NCI-H446 (cell line): ENCODE measurements at places on chromosomes 6 and 20.

- DNase-seq = no peak
Observed at GRCh38 chr20:46074006-46074405, 15.8 kb downstream of the NCOA5 start.

DNA sequence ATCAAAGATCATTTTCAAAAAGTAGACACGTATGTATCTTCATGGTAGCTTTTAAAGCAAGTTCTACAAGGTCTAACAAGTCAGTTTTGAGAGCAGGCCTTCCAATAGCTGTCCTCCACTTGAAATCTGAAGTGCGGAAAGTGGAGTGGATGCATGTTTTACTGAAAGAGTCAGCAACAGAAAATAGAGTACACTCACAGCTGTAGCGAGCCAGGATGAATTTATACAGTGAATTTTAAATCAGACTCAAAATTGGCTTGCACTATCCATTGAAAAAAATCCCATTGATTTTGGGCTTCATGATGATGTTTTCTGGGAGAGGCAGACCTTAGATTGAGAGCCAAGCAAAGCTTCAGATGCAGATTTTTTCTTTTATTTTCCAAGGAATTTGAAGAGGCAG lies 80.6 kb downstream of the GJA10 start:
- DNase-seq = no peak

GRCh38 chr6:117481278-117481925 lies 1.1 kb upstream of the DCBLD1 start:
- no peak for DNase-seq

- DNase-seq = no peak
Observed at GRCh38 chr6:14320332-14320731, 202.8 kb downstream of the CD83 start.

DNA sequence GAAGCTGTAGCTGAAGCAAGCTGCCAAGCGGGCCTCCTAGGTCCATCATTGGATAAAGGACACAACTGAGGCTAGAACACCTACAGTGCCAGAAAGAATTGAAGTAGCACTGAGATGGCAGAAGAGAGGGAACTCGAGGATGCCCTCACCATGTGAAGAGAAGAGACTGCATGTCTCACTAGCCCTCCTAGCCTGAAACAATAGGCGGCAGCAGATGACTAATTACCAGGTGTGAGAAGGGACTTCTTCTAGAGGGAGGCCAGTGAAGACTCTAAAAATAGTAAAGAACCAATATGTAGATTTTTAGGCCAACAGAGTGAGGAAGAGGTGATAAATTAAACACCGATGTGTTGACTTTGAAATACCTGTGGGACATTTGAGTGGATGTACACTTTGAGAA lies 50.3 kb downstream of the LGSN start:
- DNase-seq = no peak

- DNase-seq = peak; percentile 53
Observed at GRCh38 chr6:106070636-106071035, 15.5 kb upstream of the PRDM1 start.

GRCh38 chr20:45588800-45589199 lies 9.7 kb upstream of the WFDC8 start:
- DNase-seq = no peak

- DNase-seq = no peak
Observed at GRCh38 chr6:15301179-15302006, 55.5 kb downstream of the JARID2 start.

DNA sequence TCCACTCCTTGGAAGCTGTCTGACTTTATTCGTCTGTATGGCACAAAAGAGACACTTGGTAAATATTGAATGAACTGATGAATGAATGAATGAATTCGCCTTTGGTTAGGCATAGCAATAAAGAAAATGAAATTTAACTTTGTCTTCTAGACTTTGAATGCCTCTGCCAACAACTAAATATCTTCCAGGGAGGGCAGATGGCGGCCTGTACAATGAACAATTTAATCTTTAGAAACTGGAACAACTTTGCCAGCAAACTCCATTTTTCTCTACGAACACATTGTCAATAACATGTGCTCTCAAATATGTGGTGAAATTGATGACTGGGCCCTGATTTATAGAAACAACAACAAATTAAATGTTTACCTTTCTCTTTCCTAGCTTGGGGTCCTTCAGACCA lies 140.6 kb downstream of the ZNF217 start:
- no peak for DNase-seq

DNA sequence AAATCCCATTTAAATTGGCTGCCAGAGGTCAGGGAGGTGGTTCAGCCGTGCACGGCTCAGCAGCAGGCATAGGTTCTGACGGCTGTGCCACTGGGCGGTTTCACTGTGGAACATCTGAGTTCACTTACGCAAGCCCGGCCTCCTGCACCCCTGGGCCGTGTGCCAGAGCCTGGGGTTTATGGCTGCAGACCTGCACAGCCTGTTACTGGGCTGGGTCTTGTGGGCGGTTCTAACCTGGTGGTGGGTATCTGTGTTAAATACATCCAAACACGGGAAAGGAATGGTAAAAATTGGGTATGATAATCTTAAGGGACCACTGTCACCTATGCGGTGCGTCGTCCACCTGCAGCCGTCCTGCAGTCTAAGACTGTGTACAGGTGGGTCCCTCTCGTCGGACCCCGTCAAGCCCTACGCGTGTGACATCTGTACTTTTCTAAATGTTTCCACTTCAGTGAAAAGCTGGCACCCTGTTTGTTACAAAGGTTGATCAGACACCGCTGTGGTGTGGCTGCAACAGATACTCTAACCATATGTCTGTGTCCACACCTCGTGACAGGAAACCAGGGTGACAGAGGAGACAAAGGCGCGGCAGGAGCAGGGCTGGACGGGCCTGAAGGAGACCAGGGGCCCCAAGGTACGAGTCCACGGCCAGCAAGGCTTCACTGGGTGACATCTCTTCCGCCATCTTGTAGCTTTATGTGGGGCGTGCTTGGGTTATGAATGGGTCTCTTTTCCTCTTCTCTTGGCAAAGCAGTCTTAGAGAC lies 21.5 kb downstream of the COL9A3 start:
- DNase-seq = peak; percentile 35

- no peak for DNase-seq
Observed at GRCh38 chr6:159122453-159122852, 46.7 kb upstream of the FNDC1 start.

- DNase-seq = no peak
Observed at GRCh38 chr6:132322398-132322797, 78.9 kb downstream of the MOXD1 start.

DNA sequence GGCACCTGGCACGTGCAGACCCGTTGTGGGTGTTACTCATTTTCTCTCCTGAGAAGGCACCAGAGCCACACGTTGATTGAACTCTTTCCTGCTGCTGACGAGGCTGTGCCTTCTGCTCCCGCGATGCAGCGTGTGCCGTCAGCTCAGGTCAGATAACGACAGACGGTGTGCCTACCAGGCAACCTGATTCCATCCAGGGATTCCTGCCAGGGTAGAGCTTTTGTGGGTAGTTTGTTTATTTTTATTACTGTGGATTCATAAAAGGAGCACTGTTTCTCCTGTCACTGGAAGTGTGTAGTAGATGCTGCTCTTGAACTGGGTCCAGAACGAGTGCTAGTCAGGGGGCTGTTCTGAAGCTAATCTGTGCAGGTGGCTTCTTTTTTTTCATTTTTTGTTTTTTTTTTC lies 20.7 kb downstream of the PRPF6 start:
- no peak for DNase-seq

DNA sequence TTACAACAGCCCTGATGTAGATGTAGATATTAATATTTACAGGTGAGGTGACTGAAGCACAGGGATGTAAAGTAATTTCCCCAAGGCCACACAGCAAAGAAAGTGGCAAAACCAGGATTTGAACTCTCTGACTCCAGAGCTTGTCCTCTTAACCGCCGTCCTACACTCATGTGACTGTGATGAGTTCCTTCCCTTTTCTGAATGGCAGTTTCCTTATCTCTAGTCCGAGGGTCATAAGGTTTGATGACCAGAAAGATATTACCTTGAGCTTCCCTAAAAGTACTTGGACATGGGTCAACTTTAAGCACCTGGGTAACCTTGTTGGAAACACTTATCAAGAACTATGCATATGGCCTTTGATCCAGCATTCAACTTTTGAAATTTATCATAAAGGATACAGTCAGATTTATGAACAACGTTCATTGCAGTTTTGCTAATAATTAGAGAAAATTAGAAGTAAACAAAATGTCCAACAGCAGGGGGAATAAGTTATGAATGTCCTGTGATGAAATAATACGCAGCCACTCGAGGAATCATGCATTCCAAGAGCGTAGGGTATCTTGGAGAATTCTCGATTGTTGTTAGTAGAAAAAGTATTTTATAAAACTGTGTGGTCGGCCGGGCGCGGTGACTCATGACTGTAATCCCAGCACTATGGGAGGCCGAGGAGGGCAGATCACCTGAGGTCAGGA lies 2.3 kb upstream of the TLDC2 start:
- DNase-seq = no peak

DNA sequence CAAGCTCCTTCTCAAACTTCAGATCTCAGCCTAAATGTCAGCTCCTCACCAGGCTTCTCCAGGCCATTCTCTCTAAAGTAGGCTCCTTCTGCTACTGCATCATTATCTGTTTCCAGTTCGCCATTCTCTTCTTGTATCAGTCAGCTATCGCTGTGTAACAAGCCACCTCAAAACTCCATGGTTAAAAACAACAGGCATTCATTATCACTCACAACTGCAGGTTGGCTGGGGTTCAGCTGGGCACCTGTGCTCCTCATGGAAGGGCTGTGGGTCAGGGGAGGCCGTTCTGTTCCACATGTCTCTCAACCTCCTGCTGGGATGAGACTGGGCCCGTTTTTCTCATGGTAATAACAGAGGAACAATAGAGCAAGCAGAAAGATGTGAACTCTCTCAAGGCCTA lies 28.7 kb downstream of the PRND start:
- DNase-seq = no peak

DNA sequence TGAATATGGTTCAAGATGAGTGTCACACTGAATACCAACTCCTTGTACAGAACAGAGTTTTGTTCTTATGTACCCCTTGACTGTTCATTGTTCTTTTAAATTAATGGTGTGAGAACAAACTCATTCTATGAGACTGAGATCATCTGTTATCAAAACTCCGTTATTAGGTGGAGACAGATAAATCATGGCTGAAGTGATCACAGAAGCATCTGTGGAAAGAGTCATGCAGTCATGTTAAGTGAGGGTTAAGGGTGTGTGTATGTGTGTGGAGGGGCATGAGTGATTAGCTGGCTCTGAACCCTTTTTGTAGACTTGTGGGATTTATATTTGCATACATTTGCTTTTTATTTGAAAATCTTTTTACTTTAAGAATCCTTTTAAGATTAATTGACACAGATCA lies 24.7 kb downstream of the ADGRG6 start:
- no peak for DNase-seq

DNA sequence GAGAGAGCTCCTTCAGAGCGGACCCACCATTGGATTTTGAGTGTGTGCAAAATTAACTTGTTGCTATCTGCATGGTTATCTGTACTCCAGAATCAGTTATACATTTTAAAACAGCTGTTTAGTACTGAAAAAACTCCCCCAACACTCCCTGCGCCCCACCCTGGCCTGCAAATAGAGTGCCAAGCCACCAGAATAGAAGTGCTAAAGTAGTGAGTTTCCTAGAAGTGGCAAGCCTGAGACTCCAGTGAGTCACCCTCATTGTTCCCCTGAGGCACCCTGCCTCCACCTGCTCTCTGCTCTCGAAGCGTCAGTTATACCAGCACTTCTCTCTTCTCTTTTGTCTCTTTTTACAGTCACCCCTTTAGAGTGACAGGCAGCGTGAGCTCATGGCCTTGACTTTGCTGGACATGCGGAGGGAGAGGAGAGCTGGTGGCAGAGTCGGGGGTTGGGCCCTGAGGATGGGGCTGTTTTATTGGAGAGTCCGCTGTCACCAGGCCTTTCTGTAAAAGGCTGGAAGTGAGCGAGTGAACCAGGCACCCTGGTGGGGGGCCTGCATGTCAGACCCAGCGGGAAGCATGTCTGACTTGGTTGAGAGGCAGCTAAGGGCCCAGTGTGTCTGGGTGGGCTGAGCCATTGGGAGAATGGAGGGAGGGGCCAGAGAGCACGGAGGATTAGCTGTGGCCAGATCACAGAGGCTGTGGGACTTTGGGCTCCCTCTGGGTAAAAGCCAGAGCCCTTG lies 10.4 kb downstream of the IGF2R start:
- DNase-seq = no peak

DNA sequence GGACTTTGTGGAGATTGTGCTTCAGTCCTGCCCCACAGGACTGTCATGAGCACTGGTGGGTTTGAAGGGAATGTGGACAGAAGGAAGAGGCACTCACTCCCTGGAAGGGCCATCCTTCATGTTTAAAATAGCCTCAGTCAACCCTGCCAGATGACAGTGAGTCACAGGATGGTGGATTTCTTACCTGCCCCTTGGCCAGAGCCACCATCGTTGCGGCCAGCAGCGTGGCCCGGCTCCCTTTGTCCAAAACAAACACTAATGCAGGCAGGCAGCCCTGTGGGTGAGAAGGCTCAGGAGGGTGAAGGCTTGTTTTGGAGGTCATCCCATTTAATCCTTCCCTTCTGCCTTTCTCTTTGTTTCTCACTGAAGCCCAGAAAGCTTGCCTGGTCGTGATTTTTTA lies 422.7 kb downstream of the CD83 start:
- no peak for DNase-seq

GRCh38 chr6:39111280-39111679 lies 3.7 kb downstream of the SAYSD1 start:
- no peak for DNase-seq

- DNase-seq = no peak
Observed at GRCh38 chr6:30322527-30323501, 3.9 kb upstream of the TRIM39 start.

GRCh38 chr6:100877851-100878250 lies 3.3 kb downstream of the ASCC3 start:
- no peak for DNase-seq

- no peak for DNase-seq
Observed at GRCh38 chr6:130602151-130602770, 224.9 kb upstream of the SMLR1 start.

GRCh38 chr20:35284992-35285805 lies 627 bp upstream of the EIF6 start:
- DNase-seq = no peak

- DNase-seq = no peak
Observed at GRCh38 chr20:62238569-62239277, 402 bp downstream of the OSBPL2 start.

- DNase-seq = no peak
Observed at GRCh38 chr6:165950316-165950715, 217.3 kb downstream of the TBXT start.

GRCh38 chr6:103236923-103237322 lies 1622.8 kb downstream of the HACE1 start:
- DNase-seq = no peak

- DNase-seq = peak; percentile 42
Observed at GRCh38 chr6:106728296-106728870, 99.0 kb downstream of the QRSL1 start.

DNA sequence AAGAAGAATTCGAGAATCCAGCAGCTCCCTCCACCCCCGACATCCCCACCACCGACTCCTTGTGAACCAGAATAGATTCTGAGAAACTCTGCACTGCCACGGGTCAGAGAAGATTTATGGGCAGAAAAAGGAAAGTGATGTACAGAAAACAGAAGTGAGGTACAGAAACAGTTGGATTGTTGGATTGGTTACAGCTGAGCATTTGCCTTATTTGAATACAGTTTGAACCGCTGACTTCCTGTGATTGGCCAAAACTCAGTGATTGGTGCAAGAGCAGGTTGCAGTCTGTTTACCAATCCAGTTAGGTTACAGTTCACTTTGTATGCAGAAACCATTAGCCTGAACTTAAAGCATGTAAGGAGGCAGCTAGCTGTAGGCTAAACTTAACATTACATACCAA lies 131.2 kb upstream of the HDDC2 start:
- DNase-seq = no peak
